Myocyte (in vitro differentiated cells): ENCODE measurements at places on chromosomes 1 and 21.
A peak's percentile ranks its signal among the peaks of the same experiment; 100 is the strongest.

- DNase-seq: no peak
Measured at GRCh38 chr21:42829954-42830353, 49.4 kb downstream of the WDR4 start.

DNA sequence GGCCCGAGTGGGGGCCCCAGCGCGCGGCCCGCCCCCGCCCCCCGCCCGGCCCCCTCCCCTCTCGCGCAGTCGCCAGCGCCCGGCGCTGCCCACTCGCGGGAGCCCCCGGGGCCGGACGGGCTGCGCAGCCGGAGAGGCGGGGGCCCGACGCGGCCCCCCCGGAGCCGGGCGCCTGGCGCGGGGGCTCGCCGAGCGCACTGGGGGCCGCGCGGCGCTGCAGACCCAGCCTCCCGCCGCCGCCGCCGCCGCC lies 146 bp upstream of the ZNF362 start:
- no peak for DNase-seq

- peak; percentile 79 for DNase-seq
Measured at GRCh38 chr1:9671377-9672140, 20.0 kb downstream of the PIK3CD start.

- DNase-seq: no peak
Measured at GRCh38 chr21:19692231-19692630, 1288.6 kb upstream of the TMPRSS15 start.

- DNase-seq: no peak
Measured at GRCh38 chr1:228472655-228473054, 14.5 kb upstream of the RNF187 start.

DNA sequence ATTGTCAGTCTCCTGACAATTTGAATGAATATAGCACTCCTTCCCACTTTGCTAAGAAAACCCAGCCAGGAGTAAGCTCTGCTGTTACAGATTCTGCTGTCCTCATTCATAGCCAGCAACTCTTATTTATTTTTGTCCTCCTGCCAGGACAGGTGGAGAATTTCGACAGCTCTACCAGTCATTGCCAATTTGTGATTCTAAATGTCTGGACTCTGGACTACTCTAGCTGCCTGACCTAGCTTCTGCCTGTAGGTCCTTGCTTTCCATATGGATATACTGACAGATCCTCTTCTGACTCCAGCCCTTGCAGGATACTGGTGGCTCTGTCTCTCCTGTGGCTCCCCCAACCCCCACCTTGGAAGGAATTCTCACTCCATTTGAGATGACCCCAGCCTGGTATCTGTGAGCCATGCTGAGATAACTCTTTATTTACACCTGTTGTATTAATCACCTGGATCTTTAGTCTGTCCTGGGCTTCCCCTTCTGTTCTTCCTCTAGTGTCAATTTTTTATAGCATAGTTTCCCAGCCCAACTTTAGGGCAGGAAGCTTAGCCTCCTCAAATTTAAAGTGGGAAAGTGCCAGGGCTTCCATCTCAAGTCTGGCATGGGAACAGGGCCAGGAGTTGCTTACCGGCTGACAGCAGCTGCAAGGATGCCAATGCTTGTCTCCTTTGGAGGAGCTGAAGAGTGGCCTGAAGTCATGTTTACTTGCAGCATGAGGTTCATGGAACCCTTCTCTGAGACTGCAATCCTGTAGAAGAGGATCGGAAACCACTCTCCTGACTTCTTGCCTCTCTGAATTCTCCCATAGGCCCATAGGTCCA lies 6.7 kb downstream of the PM20D1 start:
- DNase-seq: peak; percentile 85

GRCh38 chr1:17717594-17718535 lies 37.3 kb upstream of the ACTL8 start:
- DNase-seq: no peak
